ENCODE measurements at places on chromosomes 12 and 14.

GRCh38 chr14:76868454-76869170, 42.4 kb downstream of the LRRC74A start:
- no peak for DNase-seq

DNA sequence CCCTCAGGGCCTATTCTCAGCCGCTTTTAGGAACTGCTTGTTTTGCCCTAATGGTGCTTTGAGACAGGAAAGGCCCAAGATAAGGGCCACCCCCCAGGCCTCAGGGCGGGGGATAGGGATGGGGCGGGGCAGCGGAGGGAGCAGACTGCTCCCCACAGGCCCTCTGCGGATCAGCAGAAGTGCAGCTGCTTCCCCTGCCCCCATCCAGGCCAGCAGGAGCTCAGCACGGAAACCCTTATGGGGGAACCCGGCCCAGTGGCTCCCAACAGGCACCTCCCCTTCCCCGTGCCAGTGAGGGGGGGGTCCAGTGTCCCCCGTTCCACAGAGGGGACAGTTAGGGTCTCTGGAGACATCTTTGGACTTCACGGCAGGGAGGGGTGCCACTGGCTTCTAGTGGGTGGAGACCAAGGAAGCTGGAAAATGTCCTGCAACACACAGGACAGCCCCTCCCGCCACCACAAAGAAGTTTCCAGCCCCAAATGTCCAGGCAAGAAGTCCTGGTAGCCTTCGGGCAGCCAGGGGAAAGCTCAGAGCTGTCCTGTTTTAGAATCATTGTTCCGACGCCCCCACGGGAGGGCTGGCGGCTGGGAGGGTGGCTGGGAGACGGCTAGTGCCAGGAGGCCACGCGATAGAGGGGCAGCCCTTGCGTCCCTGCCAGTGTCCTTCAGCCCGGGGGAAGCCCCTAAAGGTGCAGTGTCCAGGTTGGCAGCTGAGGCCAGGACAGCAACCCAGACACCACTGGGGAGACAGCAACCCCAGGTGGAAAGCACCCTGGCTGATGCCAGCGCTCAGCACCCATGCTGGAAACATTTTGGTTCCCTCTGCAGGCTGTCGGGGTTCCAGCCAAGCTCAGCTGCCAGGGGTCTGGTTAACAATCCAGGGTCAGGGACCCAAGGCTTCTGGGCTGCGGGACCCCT, 10.4 kb upstream of the GPR132 start:
- DNase-seq = no peak

- DNase-seq = no peak
These were observed 38.8 kb upstream of the EML1 start for GRCh38 chr14:99754141-99755067.

DNA sequence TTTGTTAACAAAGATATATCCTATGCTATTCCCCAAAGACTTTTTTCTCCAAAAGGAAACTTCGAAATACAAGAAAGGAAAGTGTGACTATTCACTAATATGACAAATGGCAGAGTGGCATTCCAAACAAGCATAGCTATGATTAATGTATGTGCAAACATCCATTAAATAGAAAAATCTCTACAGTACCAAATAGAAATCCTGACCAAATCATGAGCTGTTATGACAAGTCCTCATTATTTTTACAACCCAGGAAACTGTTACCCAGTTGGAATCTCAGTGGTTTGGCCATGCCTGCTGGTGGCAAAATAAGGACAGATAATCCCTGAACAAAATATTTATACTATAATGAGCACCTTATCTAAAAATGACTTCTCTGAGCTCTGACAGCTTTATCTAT, 202.1 kb downstream of the SEC23A start:
- no peak for DNase-seq

DNA sequence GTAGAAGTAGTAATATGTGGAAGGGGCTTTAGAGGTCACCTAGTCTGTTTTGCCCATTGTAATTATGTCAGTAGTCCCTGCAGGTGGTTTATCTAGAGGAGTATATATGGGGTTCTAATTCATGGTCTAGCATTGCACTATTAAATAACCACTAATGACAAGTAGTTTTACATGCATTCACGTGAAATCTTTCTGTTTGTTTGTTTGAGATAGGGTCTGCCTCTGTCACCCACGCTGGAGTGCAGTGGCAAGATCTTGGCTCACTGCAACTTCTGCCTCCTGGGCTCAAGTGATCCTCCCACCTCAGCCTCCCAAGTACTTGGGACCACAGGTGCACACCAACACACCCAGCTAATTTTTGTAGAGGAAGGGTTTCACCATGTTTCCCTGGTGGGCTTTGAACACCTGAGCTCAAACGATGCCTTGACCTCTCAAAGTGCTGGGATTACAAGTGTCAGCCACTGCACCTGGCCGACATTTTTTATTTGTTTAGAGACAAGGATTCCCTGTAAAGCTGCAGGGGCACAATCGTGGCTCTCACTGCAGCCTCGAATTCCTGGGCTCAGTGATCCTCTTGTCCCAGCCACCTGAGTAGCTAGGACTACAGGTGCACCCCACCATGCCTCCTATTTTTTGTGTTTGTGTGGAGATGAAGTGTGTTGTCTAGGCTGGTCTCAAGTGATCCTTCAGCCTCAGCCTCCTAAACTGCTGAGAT, 12.0 kb upstream of the PSEN1 start:
- DNase-seq = no peak

DNA sequence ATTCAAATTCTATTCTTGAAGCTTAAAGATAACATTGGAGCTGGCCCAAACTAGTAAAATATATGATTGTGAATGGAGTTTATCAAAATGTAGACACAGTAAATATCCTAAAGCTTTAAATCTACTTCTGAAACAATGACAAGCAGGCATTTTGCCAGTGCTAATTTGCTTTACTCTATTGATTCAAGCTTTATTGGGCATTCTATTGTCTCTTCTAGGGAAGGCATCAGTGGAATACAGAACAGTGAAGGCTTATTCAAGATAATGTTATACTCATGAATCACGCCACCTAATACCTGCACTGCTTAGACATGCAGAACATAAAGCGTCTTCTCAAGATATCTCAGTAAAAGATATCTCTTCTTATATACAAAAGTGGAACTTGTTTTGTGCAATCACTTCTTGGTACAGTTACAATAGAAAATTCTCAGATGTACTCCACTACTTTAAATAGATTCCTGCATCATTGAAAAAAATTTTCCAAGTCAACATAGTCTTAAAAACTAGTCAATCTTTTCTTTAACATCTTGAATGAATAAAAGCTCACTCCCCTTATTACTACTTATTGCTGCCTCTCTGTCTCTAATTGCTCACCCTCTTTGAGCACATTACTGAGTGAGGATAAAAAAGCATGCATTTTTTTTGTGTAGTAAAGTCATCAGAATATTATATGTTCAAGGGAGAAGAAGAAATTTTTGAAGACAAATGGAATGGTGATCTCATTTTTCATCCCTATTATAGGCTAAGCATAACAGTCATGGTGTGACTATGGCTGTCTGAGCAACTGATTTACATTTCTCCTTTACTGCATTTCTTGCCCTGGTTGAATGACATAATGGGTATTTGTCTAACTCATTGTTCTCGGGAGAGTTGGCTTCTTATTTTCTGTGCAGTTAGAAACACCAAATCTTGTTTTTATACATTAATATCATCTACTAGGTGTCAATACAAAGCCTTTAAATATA, 98.0 kb upstream of the E2F7 start:
- DNase-seq = no peak

- no peak for DNase-seq
These were observed 129.3 kb upstream of the FLRT2 start for GRCh38 chr14:85400678-85401077.

DNA sequence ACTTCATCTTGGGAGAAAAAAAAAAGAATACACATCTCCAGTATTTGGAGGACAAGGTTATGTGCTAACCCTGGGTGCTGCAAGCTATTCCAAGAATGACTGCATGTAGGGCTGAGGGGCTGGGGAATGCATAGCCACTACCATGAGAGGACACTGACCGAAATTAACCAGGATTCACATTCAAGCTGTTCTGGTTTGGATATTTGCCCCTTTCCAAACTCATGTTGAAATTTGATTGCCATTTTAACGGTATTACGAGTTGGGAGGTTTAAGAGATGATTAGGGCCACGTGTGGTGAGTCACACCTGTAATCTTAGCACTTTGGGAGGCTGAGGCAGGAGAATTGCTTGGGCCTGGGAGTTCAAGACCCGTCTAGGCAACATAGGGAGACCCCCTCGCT, 18.5 kb upstream of the MARK3 start:
- DNase-seq = no peak

- DNase-seq = no peak
These were observed 553 bp upstream of the DAZAP2 start for GRCh38 chr12:51238037-51238509.

- DNase-seq = no peak
These were observed 98.8 kb downstream of the DICER1 start for GRCh38 chr14:95058491-95058890.

DNA sequence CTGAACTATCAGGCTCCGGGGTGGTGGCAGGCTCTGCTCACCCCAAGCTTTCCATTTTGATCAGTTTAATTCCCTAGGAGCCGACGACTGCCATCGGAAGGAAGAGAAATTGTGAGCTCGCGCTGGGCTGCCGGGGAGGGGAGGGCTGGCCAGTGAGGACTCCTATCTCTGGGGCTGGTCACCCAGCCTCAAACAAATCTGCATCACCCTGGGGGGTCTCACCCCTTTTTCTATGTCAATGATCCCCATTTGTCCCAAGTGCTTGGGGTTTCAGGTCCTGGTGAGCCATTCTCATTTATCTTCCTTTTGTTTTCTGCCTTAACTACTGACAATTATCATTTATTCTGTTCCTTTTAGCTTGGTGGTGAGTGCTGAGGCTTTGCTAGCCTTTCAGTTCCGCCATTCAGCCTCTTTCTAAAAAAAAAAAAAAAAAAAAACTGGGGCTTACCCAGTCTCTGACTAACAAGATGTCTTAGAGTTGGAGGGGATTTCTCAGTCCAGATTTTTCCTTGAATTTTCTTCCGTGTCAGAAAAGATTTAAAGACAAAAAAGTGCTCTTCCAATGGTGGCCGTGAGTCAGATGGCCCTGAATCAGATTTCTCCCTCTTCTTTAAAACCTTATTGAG, 22.8 kb upstream of the USP44 start:
- no peak for DNase-seq

- DNase-seq = no peak
These were observed 60.3 kb downstream of the TESC start for GRCh38 chr12:117038919-117039318.

- DNase-seq = no peak
These were observed 12.1 kb downstream of the SYNE3 start for GRCh38 chr14:95504135-95505029.

DNA sequence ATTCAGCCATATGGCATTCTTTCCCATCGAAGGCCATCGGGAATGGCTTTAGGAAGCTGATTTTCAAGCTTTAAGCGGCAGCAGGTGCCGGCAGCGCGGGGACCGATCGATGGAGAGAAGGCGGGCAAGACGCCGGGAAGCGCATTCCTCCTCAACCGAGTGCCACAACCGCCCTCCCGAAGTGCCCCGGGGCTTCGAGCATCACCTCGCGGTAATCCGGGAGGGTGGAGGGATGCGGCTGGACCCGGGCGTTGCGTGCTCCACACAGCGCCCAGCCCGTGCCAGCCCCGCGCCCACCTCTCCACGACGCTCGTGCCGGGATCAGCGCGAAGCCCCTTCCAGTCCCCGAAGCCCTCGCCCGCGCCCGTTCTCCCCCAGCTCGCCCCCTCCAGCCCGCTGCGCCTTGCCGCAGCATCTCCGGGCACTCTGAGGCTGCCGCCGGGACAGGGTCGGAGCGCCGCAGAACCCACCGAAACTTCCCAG, 3.2 kb downstream of the USP44 start:
- no peak for DNase-seq

DNA sequence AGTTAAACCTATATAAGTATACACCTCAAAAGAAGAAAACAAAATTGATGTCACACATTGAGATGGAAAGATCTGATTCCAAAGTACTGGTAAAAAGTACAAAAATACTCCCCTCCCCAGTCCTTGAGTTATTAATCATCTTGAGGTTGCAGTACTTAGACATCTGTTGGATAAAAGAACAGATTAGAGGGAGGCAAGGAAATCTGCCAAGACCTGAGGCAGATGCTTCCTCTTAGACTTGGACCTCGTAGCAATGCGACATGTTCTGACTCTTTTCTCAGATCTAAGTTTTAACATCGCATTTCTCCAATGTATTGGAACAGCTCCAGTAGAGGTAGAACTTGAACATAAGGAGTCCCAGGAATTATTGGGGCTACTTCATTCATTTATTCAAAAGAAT, 187.9 kb upstream of the GRIN2B start:
- no peak for DNase-seq

DNA sequence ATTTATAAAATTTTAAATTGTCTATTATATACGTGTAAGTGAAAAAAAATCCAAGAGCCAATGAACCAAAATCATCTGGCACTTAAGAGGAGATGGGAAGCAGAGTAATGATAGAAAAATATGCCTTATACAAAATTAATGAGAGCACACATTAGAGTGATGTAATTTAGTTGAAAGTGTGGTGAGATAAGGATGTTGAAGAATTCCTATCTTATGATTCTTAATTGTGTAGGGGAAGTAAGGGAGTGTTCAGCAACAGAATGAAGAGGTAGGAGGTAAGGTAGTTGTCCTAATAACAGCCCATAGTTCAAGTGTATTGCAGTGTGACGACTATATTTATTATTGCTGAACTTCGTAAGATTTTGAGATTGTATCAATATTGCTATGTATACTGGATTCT, 843.4 kb upstream of the FLRT2 start:
- DNase-seq = no peak

GRCh38 chr14:49581209-49582112, 4.7 kb downstream of the RPS29 start:
- DNase-seq = no peak

- no peak for DNase-seq
These were observed 111.6 kb upstream of the EGLN3 start for GRCh38 chr14:34062353-34062973.

- no peak for DNase-seq
These were observed 144.0 kb downstream of the MYRFL start for GRCh38 chr12:69969011-69969410.

GRCh38 chr14:72822946-72823611, 70.8 kb downstream of the DPF3 start:
- DNase-seq = no peak

GRCh38 chr14:60509438-60510253, 700 bp downstream of the SIX6 start:
- no peak for DNase-seq

- no peak for DNase-seq
These were observed 3.3 kb upstream of the DCAF5 start for GRCh38 chr14:69156224-69156623.

GRCh38 chr12:51886021-51886710, 1.7 kb upstream of the ANKRD33 start:
- no peak for DNase-seq

- peak; percentile 63 for DNase-seq
These were observed 237.6 kb downstream of the SLC41A2 start for GRCh38 chr12:104720339-104721038.

- DNase-seq = no peak
These were observed 154.0 kb downstream of the KCNA5 start for GRCh38 chr12:5197656-5198055.
